NCI-H1930 (cell line): ENCODE measurements at places on chromosomes 4 and X.

GRCh38 chr4:107837776-107838618, 13.3 kb downstream of the SGMS2 start:
- no peak for DNase-seq

GRCh38 chr4:80006935-80007744, 65.9 kb downstream of the ANTXR2 start:
- no peak for DNase-seq

DNA sequence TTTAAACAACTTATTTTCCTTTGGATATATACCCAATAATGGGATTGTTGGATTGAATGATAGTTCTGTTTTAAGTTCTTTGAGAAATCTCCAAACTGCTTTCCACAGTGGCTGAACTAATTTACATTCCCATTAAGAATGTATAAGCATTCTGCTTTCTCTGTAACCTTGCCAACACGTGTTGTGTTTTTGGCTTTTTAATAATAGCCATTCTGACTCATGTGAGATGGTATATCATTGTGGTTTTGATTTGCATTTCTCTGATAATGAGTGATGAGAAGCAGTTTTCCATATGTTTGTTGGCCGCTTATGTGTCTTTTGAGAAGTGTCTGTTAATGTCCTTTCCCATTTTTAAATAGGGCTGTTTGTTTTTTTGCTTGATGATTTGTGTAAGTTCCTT, 155.6 kb upstream of the PITX2 start:
- DNase-seq: no peak

DNA sequence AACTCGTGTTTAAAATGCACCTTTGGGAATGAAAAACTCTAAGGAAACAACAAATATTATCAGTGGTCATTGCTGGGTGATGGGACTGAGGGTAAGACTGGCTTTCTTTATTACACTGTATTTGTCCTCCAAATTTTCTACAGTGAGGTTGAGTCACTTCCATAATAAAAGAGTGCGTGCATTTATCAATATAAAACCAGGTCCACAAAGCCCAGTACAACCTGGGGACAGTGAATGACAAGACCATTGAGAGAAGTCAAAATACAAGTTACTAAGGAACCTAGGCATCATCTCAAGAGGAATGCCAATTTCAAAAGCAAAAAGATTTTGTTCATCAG, 76.4 kb downstream of the MAGED4 start:
- DNase-seq: no peak

- DNase-seq: no peak
Measured at GRCh38 chr4:124694946-124695598, 17.5 kb downstream of the ANKRD50 start.

GRCh38 chr4:167265231-167265630, 30.9 kb upstream of the SPOCK3 start:
- DNase-seq: no peak

- no peak for DNase-seq
Measured at GRCh38 chr4:85769009-85769408, 294.1 kb downstream of the ARHGAP24 start.

GRCh38 chr4:127450276-127450675, 182.5 kb upstream of the INTU start:
- peak; percentile 11 for DNase-seq

GRCh38 chrX:1481636-1482529, 29.2 kb upstream of the ASMTL start:
- DNase-seq: no peak

- no peak for DNase-seq
Measured at GRCh38 chr4:154454710-154455109, 36.9 kb downstream of the DCHS2 start.

DNA sequence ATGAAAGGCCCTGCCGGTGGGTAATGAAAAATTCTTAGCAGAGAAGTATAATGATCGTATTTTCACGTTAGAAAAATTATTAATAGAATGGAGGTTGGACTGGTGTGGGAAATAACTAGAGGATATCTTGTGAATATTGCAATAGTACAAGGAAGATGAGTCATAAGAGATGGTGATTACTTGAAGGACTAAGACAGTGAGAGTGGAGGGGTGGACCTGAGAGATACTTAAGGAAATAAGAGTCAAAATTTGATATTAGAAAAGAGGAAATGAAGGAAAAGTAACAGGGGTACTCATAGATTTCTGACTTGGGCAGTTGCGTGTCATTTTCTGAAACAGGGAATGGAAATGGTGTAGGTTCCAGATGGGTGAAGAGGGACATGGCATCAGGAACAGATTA, 1.7 kb upstream of the USP53 start:
- DNase-seq: no peak

GRCh38 chrX:101287402-101287801, 3.7 kb downstream of the TAF7L start:
- peak; percentile 9 for DNase-seq

- DNase-seq: no peak
Measured at GRCh38 chr4:127463883-127464282, 168.9 kb upstream of the INTU start.

DNA sequence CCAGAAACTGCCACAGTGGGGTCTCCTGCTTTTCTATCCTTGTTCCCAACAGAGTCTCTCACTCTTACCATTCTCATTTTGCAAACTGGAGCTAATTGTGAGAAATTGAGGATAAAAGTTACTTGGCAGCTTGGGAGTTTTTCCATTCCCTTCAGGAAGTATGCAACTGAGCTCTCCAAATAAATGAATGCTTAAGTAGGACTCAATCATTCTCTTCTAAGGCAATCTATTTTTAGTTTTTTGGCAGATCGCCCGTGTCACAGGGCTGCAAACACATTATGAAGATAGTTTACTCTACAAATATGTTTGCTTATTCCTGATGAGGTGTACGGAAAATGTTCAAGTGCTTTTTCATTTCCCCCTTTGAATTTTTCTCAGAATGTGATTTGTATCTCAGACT, 5.3 kb downstream of the ASB11 start:
- DNase-seq: peak; percentile 13
